ENCODE measurements at places on chromosomes 3 and 15.

- DNase-seq = no peak
Observed at GRCh38 chr15:70060993-70061305, 36.8 kb downstream of the TLE3 start.

GRCh38 chr3:62293051-62293780 lies 80.1 kb downstream of the FEZF2 start:
- DNase-seq = no peak

GRCh38 chr3:143263852-143264513 lies 144.4 kb downstream of the CHST2 start:
- DNase-seq = no peak

- DNase-seq = no peak
Observed at GRCh38 chr3:139222100-139222657, 121.6 kb upstream of the MRPS22 start.

DNA sequence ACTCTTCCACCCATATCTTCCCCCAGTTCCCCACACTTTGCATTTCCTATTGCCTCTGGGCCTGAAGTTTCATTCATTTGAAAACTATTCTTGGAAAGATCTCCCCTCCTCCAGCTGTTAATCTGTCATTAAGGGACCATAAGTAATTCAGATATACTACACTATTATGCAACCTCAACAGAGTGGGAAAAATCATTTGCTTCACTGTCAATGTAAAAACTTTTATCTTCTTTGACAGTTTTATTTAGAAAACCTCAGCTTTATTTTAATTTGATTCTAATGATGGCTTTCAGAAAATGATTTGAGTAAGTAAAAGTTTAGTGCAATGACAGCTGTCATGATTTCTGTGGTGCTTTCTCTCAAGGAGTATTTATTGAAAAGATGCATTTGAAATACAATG lies 435.3 kb upstream of the KCNMB2 start:
- no peak for DNase-seq

- DNase-seq = no peak
Observed at GRCh38 chr3:124888482-124889441, 1.6 kb upstream of the ITGB5 start.

- DNase-seq = no peak
Observed at GRCh38 chr3:128266453-128266852, 113.2 kb downstream of the EEFSEC start.

DNA sequence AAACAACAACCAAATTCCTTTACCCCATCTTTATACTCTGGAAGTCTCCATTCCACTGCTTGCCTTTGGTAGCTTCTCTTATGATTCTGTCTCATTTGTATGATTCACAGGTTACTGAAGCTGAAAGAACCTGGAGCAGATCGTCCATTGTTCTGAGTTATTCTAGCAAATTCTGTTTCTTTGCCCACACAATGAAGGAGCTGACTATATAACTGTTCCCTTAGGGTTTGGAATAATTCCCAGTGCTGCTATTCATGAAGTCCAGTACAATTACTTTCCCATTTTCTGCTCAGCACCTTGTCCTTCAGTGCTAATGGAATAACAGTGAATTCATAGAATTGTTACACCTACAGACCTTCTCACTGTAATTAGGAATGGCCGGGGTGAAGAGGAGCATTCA lies 167.8 kb downstream of the CHST2 start:
- DNase-seq = no peak

- no peak for DNase-seq
Observed at GRCh38 chr3:57026944-57027343, 33.5 kb upstream of the SPATA12 start.

- no peak for DNase-seq
Observed at GRCh38 chr3:74127256-74127655, 487.2 kb downstream of the CNTN3 start.

DNA sequence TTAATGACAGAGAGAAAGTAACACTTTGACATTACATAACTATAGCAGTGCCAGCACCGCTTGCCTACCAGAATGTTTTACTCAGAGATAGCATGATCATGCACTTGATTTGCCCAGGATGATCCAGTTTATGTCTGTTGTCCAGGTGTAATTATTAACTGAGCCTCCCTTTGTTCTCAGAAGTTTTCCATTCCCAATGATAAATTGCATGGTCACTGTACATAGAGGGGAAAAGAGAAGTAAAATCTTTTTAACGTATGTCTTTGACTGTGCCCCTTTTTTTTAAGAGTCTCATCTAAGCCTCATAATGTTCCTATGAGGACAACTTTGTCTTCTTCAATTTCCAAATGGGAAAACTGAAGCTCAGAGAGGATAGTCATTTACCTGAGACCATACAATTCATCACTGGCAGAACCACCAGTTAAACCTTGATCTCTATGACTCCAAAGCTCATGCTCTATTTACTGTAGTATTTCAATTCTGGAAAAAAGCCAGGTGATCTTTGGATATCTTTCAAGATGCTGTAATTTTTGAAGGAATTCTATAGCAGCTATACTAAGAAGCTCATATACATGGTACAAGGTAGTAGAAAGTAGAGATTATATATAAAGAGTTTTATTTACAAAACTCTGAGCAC lies 25.1 kb downstream of the C3orf85 start:
- DNase-seq = no peak

DNA sequence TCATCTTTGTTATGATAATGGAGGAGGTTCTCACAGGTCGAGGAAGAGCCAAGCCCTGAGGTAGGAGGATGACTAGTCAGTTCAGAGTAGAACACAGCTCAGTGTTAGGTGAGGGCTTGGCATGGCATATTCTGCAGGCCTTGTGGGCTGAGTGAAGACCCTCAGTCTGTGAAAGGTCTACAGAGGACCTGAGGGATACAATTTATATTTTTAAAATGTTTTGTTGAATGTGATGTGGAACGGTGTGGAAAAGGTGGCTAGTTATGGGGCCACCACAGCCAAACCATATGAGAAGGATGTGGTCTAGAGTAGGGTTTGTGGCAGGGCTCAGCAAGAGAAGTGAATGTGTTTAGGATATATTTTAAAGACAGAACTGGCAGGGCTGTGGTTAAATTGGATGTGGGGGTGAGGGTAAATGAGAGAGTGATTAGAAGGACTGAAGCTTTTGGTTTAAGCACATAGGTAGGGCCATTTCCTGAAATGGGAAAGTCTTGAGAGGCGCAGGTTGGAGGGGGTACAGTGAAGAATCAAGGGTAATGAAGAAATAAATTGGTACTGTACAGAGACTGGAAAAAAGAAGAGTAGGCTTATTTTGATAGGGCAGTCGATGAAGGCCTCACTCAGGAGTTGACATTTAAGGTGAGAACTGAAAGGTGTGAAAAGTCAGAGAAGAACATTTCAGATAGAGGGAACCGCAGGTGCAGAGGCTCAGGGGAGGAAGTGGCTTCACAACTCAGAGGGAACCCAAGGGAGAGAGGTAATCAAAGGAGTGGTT lies 60.5 kb downstream of the SPTSSB start:
- DNase-seq = peak; percentile 9

DNA sequence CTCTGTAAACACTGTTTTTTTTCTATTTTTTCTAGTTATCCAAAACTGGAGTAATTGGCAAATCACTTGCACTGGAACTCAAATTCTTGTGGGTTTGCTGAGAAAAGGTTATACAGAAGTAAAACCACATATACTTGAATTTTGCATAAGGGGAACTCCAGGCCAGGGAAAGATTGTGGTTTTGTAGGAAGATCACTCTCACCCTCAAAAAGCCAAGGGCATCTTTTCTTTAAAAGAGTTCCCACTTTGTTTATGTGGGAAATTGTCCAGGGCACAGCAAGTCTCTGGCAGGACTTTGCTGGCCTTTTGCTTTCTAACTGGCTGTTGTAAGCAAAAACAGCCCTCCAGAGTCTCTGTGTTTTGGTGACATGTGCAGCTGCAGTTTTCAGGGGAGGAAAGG lies 340.3 kb upstream of the RBMS3 start:
- no peak for DNase-seq

DNA sequence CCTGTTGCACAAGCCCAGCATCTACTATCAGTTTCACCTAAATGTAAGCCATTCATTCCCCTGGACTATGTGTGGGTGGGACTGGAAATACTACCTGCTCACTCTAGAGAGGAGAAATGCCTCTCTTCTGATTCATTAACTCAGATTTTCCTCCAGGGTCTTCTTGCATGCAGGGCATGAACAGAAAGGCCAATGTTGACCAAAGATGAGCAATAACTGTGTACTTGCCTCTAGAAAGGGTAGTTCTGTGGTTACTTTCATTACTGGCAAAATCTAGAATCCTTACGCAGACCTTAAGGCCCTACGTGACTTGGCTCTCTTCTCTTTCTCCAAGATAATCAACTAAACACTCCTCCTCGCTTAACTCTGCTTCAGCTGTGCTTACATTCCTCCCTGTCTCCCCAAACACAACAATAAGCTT lies 81.4 kb upstream of the PSMD6 start:
- no peak for DNase-seq

GRCh38 chr3:184360929-184361531 lies 375 bp downstream of the CLCN2 start:
- DNase-seq = no peak

- no peak for DNase-seq
Observed at GRCh38 chr3:78742491-78742890, 1025.3 kb downstream of the ROBO1 start.

DNA sequence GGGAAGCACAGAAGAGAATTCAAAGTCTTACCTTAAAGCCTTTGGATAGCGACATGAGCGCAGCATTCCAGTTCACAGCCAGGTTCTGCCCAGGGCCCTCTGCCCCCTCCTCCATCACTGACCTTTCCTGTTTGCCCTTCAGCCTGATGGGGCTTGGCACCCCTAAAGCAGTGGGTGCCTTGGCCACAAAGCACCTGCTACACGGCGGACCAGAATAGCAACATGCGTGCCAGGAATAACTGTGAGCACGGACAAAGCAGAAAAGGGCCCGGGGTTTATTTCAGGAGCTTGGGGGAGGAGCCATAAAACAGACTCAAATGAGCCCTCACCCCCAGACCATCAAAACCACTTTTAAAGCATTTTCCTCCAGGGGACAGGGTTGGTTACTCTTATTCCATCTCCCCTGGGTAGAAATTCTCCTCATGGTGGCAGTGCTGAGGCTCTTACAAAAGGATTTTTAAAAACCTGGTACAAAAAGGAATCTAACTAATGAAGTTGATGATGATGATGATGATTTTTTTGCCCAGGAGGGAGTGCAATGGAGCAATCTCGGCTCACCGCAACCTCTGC lies 135.4 kb downstream of the KLF13 start:
- DNase-seq = no peak

DNA sequence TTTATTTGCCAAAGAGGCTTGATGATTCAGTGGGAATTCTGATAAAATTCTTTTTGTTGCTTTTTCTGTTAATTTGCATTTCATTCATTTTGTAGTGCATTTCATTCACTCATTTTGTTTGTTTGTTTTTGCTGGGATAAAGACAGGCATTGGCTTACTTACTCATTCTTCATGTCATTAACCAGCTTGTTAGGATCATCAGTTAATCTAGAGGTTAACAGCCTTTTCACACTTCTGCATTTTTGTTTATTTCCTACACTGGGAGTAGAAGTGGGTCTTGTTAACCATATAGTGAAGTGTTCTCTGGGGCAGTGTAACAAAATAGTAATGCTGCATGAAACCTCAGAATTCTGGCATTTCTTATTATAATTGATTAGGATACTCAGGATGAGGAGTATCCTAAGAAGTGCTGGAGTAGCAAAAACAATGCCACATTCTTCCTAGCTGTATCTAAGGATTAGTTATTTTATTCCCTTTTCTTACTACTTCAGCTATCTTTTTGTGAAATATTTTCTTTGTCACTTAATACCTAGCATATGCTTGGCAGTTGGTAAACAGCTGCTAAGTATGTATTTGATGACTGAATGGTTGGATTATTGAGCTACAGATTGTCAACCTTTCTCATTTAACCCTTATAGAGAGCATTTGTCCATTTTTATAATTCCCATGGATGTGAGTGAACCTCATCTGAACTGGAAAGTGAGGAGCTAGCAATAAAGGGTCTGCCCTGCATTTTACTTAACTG lies 135.7 kb upstream of the LRRFIP2 start:
- DNase-seq = no peak

DNA sequence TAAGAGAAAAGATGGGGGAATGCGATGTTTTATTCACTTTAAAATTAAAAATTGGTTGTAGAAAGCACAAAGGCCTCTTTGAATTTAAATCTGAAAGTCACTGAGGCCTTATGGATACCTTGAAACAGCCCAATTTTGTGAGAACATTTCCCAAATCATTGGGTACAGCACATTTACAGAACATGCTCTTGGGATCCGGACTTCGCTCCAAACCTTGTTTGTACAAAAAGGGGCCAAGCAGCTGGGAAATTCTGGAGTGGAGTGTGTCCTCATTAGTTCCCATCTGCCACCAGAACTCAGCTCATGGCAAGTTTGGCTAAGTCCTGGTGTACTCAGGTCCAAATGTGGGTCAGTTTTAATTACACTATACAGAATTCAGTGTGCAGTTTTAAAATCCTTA lies 254.2 kb downstream of the ZBTB20 start:
- no peak for DNase-seq

GRCh38 chr3:101195951-101196713 lies 124.2 kb downstream of the IMPG2 start:
- no peak for DNase-seq

- no peak for DNase-seq
Observed at GRCh38 chr3:122671553-122671952, 9.1 kb upstream of the PARP14 start.

GRCh38 chr15:36894075-36894474 lies 206.3 kb downstream of the MEIS2 start:
- DNase-seq = no peak

GRCh38 chr15:74573987-74574386 lies 33.0 kb downstream of the ARID3B start:
- DNase-seq = no peak

DNA sequence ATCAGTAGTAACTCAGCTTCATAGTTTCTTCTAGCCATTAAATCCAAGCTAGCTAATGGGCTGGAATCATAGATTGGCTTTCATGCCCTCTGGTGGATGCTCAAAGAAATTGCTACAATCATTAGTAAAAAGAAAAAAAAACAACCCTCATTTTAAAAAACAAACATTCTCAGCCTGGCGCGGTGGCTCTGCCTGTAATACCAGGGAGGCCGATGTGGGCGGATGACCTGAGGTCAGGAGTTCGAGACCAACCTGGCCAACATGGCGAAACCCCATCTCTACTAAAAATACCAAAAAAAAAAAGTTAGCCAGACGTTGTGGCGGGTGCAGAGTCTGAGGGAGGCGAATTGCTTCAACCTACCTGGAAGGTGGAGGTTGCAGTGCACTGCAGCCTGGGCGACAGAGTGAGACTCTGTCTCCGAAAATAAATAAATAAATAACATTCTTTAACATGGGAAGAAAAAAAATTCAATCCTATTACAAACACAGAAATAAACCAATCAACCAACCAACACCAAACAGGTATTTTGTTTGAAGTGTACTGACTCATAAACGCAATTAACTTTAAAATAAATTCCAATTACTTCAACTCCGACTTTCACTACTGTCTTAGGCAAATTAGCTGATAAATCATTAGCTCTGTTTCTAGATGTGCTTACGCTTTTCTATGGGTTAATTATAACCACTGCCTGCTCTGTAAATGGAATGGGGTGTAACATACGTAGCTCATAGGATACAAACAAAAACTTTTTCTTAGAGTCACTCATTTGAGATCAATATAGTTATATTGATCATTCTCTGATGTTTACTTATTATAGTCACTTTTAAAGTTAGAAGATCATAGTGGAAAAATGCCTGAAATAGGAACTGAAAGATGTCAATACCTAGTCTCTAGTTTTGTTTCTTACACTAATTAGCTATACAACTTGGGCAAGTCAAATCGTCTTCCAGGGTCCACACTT lies 24.9 kb downstream of the TMEM207 start:
- DNase-seq = peak; percentile 54

Measured in CD4-positive, alpha-beta T cell treated with Interferon alpha-2 for 1 hour (primary cell).